ENCODE measurements at places on chromosomes 11 and 22.

GRCh38 chr11:127118811-127119210, 118.2 kb upstream of the KIRREL3 start:
- DNase-seq, result no peak

GRCh38 chr22:36383110-36383581, 4.6 kb downstream of the MYH9 start:
- DNase-seq, result peak; percentile 97

DNA sequence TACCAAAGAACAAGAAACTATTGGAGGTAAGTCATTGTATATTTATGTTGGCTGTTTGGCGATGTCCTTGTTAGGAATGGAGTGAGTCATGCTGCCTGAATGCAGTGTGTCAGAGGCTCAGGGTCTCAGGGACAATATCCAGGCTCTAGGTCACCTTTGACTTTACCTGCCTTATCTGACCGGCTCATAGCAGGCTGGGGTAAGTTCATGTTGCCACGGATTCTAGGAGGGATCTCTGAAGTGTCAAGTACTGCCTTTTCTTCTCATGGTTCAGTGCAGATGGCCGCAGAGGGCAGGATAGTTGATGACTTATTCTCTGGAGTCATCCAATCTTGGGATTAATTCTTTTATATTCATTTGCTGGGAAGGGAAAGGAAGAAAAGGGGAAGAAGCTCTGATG, 53.2 kb downstream of the SPON1 start:
- no peak for DNase-seq

GRCh38 chr11:106467501-106467900, 390.0 kb downstream of the AASDHPPT start:
- no peak for DNase-seq

GRCh38 chr22:38074181-38075104, 9.5 kb downstream of the SLC16A8 start:
- no peak for DNase-seq

GRCh38 chr11:44755556-44756523, 29.1 kb downstream of the TSPAN18 start:
- no peak for DNase-seq

DNA sequence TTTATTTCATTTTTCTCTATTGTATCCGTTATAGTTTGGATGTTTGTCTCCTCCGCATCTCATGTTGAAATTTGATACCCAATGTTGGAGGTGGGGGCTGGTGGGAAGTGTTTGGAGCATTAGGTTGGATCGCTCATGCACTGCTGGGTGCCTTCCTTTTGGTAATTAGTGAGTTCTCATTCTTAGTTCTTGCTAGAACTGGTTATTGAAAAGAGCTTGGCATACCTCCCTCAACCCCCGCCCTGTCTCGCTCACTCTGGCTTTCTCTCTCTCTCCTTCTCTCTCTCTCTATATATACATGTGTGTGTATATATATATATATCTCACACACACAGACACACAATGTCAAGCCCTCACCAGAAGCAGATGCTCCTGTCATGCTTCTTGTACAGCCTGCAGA, 978.7 kb downstream of the DLG2 start:
- no peak for DNase-seq

DNA sequence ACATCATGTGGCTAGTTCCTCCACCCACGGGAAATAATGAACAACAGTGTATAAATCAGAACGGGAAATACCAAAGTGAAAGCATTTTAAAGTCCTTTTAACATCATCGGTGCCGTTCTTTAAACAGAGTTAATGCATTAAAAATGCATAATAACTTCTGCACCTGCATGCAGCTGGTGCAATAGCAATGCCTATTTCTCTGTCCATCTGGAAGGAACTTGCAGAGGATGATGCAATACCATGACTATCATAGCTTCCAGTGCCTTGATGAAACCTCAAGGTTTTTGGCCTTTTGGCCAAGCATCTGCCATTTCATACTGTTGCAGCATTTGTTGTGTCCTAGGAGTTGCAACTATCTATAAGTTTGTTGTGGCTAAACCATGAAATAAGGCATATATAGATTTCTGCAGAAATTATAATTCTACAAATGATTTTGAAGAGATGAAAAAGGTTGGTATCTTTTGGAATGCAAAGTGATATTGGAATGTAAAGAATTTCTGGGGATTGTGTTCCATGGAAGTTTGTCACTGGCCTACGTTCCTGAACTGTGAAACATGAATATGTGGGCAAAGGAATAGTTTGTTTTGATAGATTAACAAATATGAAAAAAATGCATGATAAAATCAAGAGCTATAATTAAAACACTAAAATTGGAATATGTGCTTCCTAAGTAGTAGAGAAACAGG, 9.8 kb upstream of the EIF3F start:
- no peak for DNase-seq

DNA sequence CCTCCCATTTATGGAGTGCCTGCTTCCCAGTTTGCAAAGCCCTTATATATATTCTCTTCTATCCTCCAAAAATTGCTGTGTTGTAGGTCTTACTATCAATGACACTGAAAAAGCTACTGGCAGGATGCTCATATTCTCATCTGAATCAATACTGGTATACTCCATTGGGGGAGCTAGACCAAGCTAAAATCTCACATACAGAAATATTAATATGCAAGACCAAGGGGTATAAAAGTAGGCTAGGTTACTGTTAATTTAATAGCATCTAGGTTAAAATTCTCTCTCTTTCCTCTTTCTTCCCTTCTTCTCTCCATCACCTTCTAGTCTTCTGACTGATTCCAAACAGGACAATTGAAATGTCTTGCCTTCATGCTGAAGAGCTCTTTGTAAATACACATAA, 17.1 kb upstream of the BDNF start:
- DNase-seq, result no peak

DNA sequence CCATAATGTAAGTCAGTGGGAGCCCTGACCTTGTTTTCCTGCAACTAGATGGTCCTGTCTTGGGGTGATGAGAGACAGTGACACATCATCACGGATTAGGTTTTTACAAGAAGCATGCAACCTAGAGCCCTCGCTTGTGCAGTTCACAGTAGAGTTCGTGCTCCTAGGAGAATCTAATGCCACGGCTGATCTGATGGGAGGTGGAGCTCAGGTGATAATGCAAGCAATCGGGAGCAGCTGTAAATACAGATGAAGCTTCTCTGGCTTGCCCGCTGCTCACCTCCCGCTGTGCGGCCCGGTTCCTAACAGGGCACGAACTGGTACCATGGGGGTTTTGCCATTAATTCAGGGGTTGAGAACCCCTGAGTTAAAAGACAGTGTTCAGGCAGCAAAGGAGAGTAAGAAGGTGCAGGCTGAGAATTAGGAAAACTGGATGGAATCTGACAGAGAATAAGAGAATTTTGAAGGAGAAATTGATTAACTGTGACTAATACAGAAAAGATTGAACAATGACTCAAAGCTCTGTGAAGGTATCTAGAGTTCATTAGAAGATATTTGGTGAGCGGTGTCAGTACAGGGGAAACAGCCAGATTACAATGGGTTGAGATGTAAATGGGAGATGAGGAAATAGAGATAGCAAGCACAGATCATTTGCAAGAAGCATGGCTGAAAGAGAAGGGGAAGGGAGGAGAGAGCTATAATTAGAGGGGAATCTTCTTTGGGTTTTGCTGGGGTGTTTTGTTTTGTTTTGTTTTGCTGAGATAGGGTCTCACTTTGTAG, 21.0 kb downstream of the WEE1 start:
- no peak for DNase-seq

GRCh38 chr11:91147885-91148284, 925.0 kb upstream of the CHORDC1 start:
- DNase-seq, result no peak

GRCh38 chr11:119615882-119616196, 113.2 kb downstream of the NECTIN1 start:
- no peak for DNase-seq

GRCh38 chr22:37273846-37274225, 8.5 kb upstream of the CYTH4 start:
- DNase-seq, result no peak

- DNase-seq, result peak; percentile 48
These were observed at the start of gene PRSS23 for GRCh38 chr11:86800076-86800959. Gene PRSS23, plus strand, starts transcription at chr11:86800542. Its CDS starts 7,102 bp downstream, at chr11:86807644.

DNA sequence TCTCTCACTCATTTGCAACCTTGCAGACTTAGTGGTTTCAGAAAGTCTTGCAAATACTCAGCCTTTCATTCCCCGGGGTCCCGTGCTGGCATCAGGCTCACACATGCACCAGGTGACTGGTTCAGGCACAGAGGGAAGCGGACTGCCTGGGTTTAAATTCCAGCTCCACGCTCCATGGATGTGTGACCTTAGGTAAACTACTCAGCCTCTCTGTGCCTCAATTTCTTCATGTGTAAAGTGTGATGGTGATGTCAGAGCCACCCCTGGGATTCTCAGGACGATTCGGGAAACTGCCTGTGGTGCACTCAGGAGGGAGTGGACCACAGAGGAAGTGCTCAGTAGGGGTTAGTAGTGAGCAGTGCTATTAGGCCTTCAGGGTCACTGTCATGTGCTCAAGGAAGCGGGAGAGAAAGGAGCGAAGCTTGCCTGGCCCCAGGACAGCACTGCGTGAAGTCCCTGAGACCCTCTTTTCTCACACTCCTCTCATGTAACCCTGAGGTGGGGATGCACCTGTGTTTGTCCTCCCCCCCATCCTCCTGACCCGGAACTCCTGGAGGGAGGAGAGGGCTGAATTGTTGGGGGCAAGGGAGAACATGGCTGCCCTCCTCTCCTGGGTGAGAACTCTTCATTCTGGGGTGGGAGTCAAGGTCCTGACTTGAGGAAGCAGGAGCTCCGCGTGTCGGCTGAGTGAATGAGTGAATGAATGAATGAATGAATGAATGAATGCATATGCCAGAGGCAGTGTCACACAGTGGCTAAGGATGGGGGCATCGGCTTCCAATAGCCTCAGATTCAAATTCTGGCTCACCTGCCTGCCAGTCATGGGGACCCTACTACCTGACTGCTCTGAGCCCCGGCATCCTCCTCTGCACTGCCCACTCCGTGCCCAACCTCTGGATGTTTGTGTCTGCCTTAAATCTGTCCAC, 14.4 kb upstream of the UPK3A start:
- DNase-seq, result no peak

DNA sequence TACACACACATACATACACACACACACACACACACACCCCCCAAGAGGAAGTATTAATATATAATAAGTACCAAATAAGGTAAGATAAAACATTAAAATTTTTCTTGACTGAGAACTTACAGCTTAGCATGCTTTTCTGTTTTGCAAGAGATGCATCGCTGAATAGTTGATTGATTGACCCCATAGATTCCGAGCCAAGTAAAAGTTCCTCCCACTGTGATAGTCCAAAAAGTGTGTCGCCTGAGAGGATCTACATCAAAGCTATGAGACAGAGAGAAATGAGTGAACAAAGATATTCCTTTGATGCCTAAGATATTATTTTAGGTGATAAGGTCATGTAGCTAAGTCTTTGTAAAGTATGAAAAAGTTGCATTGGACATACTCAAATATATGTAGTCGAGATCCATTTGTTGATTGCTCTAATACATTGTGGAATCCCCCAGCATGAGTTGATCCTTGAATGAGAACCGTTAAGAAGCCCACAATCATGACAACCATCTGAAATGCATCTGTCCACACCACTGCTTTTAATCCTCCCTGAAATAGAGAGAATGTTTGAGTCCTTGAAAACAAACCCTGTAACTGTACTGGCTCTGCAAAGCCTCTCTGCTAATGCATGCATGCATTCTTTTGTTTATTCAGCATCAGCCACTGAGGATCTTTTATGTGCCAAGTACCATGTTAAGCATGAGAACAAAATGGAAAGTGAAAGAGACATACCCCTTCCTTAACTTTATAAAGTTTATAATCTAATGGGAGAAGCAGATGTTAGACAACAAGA, 18.3 kb downstream of the SLC5A12 start:
- no peak for DNase-seq

DNA sequence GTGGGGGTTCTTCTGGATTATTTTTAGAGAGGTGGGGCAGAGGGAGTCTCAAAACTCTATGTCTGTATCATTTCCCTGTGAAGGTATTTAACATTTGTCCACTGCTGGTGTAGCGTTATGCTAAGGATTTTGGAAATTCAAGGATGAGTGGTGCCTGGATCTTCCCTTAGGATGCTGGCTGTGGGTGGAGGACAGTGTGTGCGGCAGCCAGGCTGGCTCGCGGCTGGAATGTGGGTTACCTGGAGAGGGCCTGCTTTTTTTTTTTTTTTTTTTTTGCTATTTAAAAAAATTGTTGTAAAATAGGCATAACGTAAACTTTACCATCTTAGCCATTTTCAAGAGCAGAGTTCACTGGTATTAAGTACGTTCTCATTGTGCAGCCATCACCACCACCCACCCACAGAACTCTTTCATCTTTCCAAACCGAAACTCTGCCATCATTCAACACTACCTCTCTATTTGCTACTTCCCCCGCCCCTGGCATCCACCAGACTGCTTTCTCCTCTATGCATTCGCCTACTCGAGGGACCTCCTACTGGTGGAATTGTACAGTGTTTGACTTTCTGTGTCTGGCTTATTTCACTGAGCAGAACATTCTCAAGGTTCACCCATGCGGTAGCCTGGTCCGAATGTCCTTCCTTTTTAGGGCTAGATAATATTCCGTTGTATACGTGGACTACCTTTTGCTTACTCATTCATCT, 67.1 kb downstream of the PARVB start:
- DNase-seq, result peak; percentile 16

DNA sequence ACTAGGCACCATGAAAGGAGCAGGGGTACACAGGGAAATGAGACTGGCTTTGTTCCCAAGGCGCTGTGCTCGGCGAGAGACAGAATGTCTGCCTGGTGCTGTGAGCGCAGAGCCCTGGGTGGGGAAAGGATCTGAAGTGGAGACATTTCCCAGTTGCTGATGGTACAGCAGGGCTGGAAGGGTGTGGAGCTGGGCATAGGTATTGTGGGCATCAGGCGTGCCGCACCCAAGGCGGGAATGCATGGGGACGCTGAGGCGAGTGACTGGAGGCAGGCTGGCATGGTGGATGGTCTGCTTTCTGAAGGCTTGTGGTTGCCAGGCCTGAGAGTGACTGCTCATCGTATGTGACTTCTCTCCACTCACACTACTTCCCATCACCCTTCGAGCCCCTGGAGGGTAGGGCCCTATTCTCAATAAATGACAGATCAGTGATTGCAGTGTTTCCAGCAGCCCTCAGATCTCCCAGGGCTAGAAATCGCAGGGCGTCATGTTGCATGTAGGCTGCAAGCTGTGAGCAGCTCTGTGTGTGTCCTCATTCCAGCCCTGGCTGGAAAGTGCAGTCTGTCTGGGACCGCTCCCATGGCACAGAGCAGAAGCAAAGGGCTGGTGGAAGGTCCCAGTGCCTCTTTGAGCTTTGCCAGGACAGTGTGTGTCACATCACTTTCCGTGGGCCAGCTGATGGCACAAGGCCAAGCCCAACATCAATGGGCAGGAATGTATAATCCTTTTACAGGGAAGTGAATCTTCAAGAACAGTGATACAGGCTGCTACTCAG, 67.7 kb downstream of the TBC1D22A start:
- DNase-seq, result no peak

- DNase-seq, result no peak
These were observed 26.0 kb downstream of the PARVA start for GRCh38 chr11:12403122-12403996.
